Stimulated activated CD4-positive, alpha-beta T cell treated with anti-CD3 and anti-CD28 coated beads, Interleukin-1b, Interleukin-23, amount 100 ng/mL, for 1 hour (primary cell): ENCODE measurements at places on chromosomes 11 and 22.

DNA sequence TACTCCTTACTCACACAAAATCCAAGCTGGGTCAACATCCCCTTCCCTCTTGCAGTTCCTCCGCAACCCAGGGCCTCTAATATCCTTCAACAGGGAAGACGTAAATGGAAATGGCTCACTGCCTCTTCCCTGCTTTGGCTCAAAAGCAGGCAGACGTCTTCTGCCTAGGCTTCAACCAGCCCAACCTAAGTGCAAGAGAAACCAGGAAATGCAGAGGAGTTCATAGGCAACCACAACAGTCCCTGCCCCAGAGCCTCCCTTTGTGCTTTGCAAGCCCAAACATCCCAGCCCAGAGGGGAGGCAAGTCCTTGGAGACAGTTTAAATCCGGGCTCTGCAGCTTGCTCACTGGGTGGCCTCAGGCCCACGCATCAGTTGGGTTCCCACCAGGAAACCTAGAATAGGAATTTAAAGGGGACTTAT lies 33.3 kb downstream of the CD6 start:
- DNase-seq: no peak

DNA sequence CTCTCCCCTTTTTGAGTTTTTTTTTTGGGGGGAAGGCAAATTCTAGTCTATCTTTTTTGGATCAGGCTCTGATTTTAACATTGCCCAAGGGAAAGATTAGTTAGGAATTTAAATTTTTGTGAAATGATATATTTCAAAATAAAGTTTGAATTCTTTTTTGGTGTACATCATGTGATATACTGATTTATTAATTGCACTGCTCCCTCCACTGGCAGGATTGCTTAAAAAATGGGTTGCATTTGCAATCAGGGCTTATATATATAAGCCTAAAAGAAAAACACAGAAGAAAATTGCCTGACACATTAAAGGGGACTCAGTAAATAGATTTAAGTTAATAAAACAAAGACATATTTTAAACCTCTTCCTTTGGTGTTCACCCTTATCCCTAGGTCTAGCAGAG lies 1.2 kb downstream of the DYNC2H1 start:
- DNase-seq: no peak

- no peak for DNase-seq
These were observed 172.3 kb downstream of the AASDHPPT start for GRCh38 chr11:106249617-106250239.

DNA sequence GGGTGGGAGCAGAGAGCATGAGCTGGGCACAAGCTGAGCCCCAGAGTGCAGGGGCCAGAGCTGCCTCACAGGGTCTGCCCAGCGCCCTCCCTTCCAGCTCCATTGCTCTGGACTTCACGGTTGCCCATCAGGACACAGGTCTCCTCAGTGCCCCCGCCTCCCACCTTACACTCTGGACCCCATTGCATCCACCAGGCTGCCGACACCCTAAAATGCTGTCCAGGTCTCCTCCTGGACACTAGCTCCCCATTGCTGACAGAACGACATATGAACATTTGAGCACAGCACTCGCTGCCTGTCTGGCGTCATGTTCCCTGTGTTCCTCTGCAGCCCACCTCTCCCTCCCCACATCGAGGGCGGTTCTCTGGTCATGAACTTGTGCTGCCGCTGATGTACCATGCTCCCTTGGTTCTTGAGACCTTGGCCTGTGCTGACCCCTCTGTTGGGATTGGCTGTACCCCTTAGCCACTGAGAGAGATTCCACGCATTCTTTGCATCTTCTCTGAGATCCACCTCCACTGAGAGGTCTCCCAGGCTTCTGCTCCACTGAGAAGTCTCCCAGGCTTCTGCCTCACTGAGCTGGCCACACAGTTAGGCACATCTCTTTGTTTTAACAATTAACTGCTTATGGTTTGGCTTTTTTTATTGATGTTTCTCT lies 34.2 kb upstream of the NECTIN1 start:
- no peak for DNase-seq

DNA sequence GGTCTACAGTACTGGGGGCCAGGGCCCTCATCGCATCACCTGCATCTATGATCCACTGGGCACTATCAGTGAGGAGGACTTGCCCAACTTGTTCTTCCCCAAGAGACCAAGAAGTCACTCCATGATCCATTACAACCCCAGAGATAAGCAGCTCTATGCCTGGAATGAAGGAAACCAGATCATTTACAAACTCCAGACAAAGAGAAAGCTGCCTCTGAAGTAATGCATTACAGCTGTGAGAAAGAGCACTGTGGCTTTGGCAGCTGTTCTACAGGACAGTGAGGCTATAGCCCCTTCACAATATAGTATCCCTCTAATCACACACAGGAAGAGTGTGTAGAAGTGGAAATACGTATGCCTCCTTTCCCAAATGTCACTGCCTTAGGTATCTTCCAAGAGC lies 3.8 kb upstream of the PPFIBP2 start:
- DNase-seq: no peak

DNA sequence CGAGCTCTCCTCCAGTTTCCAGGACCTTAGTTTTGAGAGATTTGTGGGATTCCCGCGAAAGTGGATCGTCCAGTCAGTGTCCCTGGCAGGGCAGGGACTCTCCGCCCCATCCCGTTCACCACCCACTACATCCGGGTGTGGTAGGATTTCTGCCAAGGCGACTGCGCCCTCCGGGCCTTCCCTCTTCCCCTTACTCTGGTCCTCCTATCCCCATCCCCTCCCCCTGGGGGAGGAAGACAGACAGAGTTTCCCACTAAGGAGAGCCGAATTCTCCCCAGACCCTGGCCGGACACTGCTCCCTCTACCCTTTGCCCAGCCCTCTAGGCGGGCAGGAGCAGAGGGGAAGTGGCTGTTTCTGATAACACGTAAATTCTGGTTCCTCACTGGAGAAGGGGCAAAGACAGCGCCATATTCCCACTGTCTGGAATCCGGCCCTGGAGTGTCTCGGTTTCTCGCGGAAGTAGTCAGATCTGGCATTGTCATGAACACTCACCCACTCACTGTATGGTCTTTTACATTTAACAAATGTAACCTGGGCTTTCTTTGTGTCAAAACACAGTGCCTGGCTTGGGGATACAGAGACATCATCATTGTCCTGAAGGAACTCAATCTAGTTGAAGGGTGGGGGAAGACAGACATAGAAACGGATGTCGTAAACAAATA lies 1.1 kb upstream of the NECTIN1 start:
- DNase-seq: no peak

- no peak for DNase-seq
These were observed 1180.6 kb downstream of the BRD1 start for GRCh38 chr22:48647051-48647450.

DNA sequence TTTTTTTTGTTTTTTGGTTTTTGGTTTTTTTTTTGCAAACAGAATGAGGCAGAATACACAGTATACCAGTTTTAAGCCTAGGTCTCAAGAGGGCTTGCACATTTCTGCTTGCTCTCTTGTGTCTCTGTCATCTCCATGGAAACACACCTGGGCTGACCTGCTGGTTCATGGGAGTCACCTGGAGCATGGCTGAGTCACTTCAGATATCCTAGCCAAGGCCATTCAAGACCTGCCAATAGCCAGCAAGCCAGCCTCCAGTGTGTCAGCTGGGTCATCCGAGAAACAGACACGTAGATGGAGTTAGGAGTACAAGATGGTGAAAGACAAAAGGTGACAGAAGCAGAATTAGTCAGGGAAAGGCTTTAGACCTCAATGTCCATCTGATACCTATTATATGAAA lies 124.2 kb upstream of the SEZ6L start:
- no peak for DNase-seq

GRCh38 chr22:25489947-25490346 lies 74.5 kb upstream of the GRK3 start:
- no peak for DNase-seq

DNA sequence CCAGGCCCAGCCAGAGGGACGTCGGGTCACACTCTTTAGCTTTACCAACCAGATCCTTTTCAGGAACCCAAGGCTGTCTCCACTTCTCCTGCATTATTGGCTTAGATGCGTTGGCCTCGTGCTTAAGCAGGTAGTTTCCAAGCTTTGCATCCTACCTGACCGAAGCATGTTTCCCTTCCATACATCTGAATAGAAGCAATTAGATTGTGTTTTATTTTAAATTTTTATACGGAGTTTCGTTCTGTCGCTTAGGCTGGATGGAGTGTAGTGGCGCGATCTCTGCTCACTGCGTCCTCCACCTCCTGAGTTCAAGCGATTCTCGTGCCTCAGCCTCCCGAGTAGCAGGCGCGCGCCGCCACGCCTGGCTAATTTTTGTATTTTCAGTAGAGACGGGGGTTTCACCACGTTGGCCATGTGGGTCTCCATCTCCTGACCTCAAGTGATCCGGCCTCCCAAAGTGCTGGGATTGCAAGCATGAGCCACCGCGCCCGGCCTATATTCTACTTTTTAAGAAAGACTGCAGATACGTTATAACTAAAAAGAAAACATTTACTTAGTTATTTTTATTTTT lies 677 bp downstream of the DYNC2H1 start:
- no peak for DNase-seq

- no peak for DNase-seq
These were observed 25.2 kb upstream of the VPREB1 start for GRCh38 chr22:22219140-22219996.

DNA sequence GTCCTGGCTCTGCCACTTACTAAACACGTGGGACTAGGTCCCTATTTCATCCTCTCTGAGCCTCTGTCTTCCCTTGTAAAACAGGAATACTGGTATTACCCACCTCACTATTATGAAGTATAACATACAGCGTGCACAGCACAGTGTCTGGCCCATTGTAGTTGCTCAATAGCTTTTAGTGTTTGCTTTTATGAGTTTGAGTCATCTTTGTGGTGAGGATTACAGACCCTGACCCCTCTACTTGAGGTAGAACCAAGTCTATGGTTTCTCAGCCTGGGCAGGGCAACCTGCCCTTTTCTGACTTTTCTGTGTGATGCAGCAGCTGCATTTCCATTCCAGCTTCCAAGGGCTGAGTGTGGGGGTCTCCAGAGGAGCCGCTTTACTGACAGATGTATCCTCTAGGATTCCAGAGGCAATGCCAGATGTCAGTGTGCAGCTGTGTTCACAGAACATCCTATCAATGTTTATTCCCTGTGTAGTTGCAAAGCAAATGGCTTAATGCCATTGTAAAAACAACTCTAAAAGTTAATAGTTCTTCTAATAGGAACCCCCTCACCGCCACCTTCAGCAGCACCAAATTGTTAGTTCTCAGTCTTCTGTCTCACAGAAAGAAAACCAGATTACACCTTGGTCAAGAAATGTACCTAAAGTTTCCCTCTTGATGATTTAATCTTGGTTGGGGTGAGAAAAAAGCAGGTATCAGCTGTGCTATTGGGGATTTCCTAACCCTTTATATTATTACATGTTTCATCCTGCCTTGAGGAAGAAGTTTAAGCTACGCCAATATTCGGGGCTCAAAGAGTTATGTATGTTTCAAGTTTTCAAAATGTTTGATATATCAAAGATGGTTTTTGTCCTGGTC lies 16.8 kb downstream of the PRR5L start:
- no peak for DNase-seq

DNA sequence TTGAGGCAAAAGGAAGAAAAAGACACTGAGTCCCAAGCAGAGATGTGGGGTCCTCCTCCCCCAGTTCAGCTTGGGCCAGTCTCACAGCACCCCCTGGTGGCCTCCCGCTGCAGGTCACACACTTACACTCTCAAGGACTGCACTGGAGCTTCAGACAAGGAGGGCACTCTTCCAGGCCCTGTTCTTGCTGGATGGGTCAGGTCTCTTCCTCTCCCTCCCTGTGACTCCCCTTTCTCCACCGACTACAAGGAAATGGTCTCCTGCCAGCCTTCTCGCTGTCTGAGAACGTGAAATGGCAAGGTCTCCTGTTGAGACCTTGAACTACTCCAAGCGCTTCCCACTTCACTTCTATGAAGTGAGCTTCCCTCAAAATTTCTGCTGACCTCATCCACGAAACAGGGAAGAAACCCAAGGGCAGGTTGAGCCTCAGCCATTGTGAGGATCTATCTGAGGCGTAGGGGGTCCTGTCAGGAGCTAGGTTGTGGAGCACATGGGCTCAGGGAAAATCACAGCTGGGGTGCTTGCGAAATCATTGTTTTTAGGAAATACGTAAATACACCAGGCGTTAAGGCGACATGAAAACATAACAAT lies 11.2 kb upstream of the IGLL1 start:
- DNase-seq: peak; percentile 44

- DNase-seq: no peak
These were observed 46.2 kb downstream of the AP2A2 start for GRCh38 chr11:971731-972365.

GRCh38 chr11:61922539-61922938 lies 5.2 kb upstream of the RAB3IL1 start:
- no peak for DNase-seq

GRCh38 chr11:122007601-122008071 lies 108.4 kb downstream of the BLID start:
- DNase-seq: no peak

DNA sequence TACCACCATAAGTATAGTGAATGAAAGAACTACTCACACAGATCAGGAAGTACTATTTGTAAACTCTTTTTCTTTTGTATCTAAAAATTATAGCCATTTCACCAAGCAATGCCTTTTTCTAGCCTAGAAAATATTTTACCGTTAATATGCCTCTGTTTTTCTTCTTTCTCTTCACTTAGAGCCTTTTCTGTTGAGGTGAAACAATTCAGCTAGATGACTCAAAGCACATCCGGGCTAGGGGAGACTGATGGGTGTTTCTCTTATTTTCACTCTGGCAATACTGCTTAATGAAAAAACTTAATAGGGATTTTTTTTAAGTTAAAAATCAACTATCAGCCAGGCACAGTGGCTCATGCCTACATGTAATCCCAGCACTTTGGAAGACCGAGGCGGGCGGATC lies 93.3 kb downstream of the SGSM3 start:
- DNase-seq: no peak

- DNase-seq: no peak
These were observed 32.5 kb upstream of the POLD3 start for GRCh38 chr11:74559934-74560309.

GRCh38 chr22:19195796-19196731 lies 17.5 kb upstream of the SLC25A1 start:
- no peak for DNase-seq

DNA sequence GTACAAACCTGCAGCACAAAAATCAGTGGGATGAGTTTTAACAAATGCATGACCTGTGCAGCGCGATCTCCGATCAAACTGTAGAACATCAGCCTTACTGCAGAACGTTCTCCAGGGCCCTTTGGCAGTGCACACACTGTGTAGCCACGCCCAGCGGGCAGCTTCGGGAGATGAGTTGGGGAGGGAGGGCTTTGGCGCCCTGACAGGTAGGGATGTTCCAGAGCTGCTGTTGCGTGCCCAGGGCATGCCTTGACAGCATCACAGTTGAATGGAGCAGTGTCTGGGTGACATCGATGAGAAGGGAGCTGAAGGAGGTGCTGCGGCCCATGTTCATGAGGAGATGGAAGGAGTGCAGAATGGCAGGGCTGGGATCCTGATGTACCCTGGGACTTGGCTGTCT lies 80.2 kb downstream of the TBC1D22A start:
- DNase-seq: no peak

DNA sequence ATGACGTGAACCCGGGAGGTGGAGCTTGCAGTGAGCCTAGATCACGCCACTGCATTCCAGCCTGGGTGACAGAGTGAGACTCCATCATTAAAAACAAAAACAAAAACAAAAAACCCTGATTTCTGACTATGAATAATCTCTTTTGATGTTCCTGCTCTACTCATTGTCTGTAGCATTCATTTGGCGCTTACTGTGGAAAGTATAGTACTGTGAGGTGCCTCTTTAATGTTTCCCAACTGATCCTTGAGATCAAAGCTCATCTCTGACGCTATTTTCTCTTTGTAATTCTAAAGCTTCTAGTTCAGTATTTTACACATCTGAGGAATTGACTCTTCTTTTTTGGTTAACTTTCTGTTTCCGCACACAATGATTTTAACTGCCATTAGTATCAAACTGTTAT lies 60.0 kb downstream of the GRK3 start:
- no peak for DNase-seq
